ENCODE measurements at places on chromosomes 1 and 21.

DNA sequence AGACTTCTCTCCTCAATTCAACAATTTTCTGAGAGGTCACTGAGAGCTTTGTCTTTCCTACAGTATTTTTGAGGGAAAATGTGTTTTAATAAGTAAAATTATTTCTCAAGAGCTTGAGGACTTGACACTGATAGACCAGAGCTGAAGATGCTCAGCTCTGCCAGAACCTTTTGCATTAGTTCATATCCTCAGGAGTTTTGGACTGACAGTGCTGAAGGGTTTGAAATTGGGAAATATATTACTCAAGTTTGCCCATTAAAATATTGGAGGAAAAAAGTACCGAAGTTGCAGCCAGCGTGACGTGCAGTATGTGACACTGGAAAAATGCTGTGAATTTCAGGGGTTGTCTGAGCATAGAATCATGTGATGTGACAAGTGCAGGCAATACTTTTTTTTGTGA, 346.6 kb upstream of the DPYD start:
- no peak for DNase-seq

DNA sequence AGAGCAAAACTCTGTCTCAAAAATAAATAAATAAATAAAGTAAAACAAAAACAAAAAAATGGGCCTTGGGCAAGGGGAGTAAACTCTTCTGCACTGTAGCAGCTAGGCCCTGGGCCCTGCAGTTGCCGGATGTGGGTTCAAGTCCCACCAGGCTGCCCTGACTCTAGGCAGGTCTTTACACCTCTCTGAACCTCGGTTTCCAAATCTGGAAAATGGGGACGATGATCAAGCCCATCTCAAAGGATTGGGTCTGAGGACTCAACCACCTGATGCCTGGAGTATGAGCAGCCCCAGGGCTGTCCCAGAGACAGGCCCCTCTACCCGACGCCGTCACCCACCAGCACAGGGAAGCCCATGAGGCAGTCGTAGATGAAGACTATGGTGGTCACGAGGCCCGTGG, 7.5 kb downstream of the GPR153 start:
- no peak for DNase-seq

GRCh38 chr1:26281971-26282370, 2.1 kb downstream of the SH3BGRL3 start:
- DNase-seq, result no peak

DNA sequence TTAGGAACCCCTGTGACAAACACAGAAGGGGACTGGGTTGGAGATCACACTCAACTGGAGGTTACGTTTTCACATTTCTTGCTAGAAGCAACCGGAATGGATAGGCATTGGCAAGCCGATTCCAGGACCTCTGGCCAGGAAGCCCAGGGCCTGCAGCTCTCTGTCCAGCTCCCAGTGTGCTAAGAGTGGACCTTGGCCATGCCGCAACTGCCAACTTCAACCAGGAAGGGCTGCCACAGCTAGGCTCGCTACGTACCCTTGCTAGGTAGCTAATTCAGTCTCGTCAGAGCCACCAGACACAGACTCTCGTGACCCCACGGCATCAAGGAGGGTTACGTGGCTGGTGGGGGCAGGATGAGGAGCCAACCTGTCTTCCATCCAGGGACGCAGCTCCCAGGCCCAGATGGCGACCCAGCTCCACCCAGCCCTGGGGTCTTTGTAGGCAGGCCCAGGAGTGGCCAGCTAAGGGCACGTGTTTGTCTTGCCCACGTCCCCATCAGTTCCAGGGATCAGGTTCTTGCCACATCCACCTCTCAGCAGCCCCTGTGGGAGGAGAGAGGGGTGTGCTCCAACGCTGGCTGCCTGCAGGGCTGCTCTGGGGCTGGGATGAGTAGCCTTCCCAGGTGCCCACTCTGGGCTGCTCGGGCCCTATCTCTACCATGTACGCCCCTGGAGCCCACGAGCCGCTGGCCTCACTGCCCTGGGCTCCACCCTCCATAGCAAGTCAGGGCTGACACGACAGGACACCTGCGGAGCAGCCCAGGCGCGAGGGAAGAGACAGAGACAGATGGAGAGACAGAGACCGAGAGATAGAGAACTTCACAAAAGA, 39.2 kb downstream of the UBE2G2 start:
- no peak for DNase-seq

DNA sequence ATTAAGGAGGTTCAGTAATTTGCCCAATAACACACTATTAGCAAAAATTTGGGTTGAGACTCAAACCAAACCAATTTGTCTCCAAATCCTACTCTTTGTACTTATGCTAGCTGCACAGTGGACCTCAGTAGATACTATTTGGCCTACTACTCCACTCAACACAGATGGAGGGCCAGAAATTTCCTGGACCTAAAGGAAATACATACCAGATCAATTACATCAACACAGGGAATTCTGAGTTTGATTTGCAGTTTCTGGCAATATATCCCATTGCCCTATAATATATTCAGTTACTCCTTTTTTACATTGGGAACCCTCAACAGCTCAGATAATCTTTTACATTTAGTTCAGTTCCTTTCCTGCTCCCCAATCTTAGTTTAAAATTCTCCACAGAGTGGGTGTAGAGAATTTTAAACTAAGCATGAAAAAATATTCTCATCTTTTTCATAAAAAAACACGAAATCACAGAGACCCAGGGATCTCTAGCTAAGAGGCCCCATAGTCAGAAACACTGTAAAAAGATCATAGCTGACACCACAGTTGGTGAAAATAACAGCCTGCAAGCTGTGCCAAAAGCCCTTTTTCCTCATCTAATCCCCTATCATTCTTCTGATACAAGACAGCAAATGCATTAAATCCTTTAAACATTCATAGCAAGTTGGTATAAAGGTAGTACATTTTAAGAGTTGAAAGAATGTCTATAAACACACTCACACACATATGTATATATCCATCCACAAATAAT, 317.7 kb upstream of the ESRRG start:
- no peak for DNase-seq

DNA sequence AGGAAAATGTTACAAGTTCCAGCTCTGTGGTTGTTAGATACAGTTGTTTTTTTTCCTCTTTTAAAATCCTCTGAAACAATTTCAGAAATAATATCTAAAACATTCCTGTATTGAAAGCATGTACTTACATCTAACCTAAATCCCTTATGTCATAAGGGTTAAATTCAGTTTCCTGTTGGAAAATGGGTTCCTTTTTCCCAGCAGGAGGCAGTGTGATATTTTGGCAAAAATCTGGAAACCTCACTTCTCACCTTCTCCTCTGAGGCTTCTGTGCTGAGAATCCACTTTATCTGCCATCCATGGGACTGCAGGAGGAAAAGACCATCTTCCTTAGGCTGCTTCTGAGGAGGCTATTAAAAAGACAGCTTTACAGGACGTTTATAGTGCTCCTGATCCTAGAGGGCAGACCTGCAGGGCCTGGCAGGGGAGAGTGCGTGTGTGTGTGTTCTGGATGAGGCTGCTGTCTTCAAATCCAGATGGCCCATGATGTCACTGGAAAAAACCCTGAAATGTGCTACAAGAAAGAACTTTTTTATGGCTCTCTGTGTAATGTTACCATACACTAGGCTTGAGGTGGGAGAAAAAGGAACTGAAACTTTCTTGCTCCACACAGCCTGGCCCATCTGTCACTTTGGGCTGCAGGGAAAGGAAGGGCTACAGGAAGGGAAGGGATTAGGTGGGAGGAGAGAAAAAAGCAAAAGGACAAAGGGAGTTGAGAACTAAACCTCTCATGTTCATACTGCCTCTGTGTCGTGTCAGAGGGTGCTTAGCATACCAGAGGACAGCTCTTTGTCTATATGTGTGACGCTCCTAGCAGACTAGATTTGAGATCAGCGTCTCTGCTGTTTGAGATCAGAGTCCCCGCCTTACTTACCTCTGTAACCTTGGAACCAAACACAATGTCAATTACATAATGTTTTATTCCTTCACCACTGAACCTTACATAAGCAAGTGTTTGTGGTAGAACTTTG, 379.2 kb upstream of the SPAG17 start:
- DNase-seq, result no peak

DNA sequence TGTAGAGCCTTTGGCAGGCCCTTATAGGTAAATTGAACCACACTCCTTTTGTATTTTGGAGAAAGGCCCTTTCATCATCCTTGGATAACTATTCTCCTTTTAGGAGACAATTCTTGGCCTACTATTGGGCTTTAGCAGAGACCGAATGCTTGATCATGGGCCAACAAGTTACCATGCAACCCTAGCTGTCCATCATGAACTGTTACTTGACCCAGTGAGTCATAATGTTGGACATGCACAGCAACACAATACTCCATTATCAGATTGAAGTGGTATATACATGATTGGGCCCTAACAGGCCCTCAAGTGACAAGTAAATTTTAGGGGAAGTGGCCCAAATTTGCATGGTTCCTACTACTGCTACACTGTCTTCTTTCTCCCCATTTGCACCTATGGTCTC, 84.4 kb downstream of the CATSPERE start:
- no peak for DNase-seq

- DNase-seq, result no peak
These were observed 808 bp downstream of the MAP3K21 start for GRCh38 chr1:233328142-233328921.

GRCh38 chr21:36798491-36798890, 99.6 kb downstream of the SIM2 start:
- no peak for DNase-seq

DNA sequence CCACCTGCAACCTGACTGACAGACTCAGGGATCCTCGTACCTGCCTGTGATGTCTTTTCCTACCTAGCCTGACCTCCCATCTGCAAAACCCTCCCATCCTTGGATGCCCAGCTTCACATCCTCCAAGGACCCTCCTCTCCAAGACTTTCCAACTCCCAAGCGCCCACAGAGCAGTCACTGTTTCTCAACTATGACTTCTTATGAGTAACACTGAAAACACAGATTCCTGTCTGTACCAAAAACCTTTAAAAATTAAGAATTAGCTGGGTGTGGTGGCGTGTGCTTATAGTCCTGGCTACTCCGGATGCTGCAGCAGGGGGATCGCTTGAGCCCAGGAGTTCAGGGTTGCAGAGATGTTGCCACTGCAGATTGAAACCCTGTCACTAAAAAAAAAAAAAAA, 181.9 kb downstream of the PSMG1 start:
- DNase-seq, result no peak

DNA sequence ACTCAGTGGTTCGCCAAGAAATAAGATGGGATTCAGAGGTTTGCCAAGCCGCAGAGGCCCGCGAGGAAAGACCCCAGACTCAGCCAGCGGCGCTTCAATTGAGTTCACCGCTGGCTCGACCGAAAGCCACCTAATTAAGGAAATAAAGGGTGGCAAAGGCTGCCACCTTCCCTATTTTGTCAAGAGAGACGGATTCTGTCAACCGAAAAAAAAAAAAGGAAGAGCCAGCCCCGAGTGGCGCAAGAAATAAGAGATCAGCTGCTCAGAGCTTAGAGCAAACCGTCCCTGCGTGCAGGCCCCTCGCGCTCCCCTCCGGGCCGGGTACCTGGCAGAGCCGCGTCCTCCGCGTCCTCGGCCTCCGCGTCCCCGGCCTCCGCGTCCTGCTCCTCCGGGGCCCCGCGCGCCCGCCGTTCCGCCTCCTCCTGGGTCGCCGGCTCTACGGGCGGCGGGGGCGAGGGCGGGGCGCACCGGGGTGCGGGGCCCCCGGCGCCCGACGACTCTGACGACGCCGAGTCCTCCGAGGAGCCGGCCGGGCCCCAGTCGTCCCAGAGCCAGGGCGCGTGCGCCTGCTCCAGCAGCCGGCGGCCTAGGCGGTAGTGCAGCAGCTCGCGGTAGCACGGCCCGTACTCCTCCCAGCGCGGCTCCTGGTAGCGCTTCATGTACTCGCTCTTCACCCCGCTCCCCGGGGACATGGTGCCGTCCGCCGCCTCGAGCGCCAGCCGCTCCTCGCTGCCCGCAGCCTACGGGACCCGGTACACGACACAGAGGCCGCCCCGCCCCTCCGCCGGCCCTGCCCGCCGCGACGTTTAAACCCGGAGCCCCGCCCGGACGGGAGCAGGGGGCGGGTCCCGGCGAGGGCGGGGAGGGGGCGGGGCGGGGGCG, 832 bp downstream of the CCSAP start:
- peak; percentile 64 for DNase-seq

DNA sequence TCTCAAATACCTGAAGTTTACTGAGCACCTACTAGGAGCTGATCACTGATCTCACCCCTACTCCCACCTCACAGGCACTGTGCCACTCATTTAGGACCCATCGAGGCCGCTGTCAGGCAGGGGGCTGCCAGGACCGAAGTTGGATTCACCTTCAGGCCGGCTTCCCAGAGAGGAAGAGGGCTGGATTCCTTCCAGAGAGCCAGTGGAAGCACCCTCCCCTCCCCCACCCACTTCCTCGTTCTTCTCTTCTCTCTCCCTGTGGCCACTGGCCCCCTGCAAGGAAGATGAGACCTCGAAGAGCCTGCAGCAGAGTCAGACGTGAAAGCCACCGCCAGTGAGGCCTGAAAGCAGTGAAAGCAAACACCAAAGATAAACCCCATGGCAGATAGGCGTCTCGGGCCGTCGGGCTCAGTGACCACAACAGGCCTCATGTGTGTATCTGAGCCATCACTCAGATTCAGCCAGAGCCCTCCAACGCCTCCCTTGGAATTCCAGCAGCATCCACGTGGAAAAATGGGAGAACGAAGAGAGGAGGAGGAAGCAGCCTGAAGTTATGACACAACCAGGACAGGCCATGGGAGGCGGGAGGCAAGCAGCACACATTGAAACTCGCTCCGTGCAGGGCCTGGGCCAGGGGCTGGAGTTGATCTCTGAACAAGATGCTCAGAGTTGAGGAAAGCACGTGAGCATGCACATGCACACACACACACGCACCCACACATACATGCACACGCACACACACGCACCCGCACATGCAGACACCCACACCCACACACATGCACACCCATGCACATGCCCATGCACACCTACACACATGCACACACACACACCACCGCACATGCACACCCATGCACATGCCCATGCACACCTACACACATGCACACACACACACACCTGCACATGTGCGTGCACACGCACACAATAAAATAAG, 6.2 kb upstream of the AGTRAP start:
- no peak for DNase-seq

GRCh38 chr1:9835758-9836631, 12.2 kb upstream of the CLSTN1 start:
- DNase-seq, result no peak

- no peak for DNase-seq
These were observed 65.6 kb downstream of the GRIK3 start for GRCh38 chr1:36968730-36969129.

- DNase-seq, result no peak
These were observed 43.6 kb downstream of the AKNAD1 start for GRCh38 chr1:108813326-108813725.

- DNase-seq, result no peak
These were observed 103.3 kb upstream of the IGSF21 start for GRCh38 chr1:18004278-18004677.

GRCh38 chr1:233570216-233570615, 43.7 kb upstream of the KCNK1 start:
- no peak for DNase-seq

GRCh38 chr1:59526240-59526639, 229.3 kb downstream of the FGGY start:
- no peak for DNase-seq

- no peak for DNase-seq
These were observed 1356.6 kb upstream of the ADGRL2 start for GRCh38 chr1:80444171-80444570.

GRCh38 chr1:91777630-91778300, 108.2 kb downstream of the TGFBR3 start:
- DNase-seq, result no peak

- no peak for DNase-seq
These were observed 16.0 kb upstream of the FRRS1 start for GRCh38 chr1:99782397-99782796.

GRCh38 chr1:232590744-232591082, 39.2 kb downstream of the SIPA1L2 start:
- DNase-seq, result no peak

All from stimulated activated CD4-positive, alpha-beta T cell treated with anti-CD3 and anti-CD28 coated beads, Interleukin-2, amount 100 ng/mL, for 4 hours (primary cell).